ENCODE measurements at places on chromosomes 1 and 21.

- DNase-seq: no peak
Measured at GRCh38 chr1:163863731-163864130, 542.0 kb downstream of the NUF2 start.

DNA sequence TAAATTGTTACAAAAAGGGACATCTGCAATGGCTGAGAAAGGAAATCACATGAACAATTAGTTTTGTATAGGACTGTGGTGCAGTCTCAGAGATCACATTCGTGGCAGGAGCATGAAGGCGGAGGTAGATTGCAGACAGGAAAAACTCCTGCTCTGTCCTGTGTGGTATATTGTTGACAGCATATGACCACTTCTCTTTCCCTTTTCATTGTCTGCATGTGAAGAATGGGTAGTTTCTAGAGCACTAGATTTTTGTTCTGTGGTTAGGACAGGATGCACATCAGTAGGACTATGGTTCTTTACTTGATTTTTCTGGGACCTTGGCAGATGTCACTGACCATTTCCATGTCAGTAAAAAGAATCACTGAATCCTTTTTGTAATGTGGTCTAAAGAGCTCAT is 625.9 kb upstream of the PKN2 start:
- DNase-seq: no peak

- no peak for DNase-seq
Measured at GRCh38 chr21:36524477-36524876, 44.6 kb upstream of the CLDN14 start.

DNA sequence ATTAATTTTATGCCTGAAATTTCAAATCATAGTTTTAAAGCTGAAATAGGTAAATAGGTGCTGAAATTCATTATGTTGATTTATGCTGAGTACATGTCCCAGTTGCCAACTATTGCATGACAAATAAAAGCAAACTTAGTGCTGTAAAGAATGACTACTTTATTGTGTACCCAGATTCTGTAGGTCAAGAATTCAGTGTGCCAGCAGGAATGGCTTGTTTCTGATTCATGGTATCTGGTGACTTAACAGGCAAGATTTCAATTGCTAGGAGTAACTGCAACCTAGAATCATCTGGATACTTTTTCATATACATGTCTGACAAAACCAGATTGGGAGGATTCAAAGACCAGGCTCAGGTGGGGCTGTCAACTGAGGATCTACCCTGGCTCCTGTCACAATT is 678.4 kb upstream of the ADAMTS5 start:
- DNase-seq: no peak

GRCh38 chr1:116585886-116586285 is 15.1 kb upstream of the CD58 start:
- DNase-seq: no peak

DNA sequence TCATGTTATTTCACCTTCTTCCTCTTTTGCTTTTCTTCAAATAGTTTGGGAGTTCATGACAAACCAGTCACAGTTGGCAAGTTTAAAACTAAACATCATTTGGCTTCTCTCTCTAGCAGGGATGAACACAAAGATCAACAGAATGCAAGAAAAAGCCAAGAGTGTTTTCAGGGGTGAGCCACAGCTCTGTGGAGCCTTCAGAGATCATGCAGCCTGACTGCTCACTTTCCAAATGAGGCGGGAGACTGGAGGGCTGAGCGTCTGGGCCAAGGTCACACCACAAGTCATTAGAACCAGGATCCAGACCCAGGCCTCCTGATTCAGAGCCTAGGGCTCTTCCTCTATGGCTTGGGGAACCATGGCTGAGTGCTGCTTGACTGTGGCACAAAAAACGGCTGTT is 2.7 kb downstream of the DPT start:
- no peak for DNase-seq

DNA sequence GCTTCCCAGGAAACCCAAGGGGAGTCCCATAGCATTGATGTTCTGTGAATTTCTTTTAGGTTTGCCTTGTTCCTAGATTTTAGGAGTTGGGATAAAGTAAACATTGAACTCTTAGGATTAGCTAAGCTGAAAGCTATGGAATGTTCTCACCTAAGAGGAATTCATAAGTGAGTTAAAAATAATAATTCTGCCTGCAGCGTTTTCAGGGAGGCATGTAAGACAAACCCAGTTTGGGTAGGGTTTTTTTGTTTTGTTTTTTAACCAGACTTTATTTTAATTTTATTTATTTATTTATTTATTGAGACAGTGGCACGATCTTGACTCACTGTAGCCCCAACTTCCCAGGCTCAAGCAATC is 28.9 kb upstream of the CD101 start:
- no peak for DNase-seq

GRCh38 chr1:232764458-232765251 is 40.6 kb upstream of the MAP10 start:
- DNase-seq: peak; percentile 82

GRCh38 chr21:35135481-35135880 is 86.4 kb upstream of the RUNX1 start:
- DNase-seq: no peak

GRCh38 chr21:29382030-29382654 is 83.4 kb downstream of the BACH1 start:
- DNase-seq: peak; percentile 39

GRCh38 chr1:90359994-90360393 is 357.1 kb downstream of the BARHL2 start:
- DNase-seq: no peak

GRCh38 chr1:221169447-221169889 is 290.2 kb downstream of the HLX start:
- no peak for DNase-seq

DNA sequence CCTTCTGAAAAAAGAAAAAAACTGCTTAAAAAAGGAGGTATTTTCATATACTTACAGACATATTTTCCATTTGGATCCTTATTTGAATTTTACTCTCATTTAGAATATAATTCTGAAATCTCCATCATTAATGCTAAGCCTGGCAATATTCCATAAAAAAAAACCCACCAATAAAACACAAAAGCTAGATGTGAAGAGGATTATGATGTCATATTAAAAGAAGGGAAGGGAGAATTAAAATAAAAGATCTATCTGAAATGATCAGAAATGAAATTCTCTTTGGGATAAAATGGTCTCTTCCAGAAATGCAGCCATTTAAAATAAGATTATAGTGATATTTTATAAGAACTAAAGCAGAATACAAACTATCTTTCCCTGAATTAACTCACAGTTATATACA is 206.7 kb upstream of the CAMK1G start:
- no peak for DNase-seq

DNA sequence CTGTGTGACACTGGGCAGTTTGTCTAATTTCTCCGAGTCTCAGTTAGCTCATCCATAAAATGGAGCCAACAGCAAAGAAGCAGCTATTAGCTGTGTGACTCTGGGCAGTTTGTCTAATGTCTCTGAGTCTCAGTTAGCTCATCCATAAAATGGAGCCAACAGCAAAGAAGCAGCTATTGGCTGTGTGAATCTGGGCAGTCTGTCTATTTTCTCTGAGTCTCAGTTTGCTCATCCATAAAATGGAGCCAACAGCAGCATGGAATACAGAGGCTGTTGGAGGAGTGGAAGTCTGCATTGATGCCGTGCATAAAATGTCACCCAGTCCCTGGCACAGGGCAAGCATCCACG is 297.0 kb upstream of the VAMP3 start:
- no peak for DNase-seq

GRCh38 chr21:34073749-34074282 is 438 bp downstream of the MRPS6 start:
- DNase-seq: peak; percentile 75

DNA sequence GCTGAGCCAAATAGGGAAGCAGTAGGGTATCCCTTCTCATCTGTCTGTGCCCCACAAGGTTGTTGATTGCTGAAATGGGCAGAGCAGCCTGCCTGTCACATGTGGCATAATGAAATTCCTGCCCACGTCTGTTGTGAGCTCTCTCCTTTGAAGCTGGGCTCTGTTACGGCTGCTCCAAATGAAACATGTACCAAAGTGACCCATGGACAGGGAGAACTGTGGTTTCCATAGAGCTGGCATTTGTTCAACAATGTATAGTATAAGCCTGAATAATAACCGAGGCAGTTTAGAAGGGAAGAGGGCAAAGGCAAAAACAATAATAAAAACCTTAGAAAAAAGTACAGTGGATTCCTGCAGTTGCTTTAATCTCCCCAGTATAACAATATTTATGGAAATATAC is 149.7 kb downstream of the LYPLAL1 start:
- no peak for DNase-seq

DNA sequence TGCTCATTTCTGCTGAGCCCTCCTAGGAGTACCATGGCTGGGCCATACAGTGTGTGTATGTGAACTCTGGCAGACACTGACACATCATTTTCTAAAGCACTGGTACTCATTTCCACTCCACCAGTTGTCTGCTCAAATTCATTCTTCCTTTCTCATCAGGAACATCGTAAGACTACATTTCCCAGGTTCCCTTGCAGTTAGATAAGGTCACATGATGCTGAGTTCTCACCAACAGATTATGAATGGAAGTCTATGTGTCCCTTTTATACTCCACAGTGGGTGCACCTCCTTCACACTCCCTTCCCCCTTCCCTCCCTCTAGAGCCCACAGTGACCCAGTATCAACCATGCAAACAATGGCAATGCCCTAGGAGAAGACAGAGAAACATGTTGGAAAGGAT is 38.3 kb upstream of the PAX7 start:
- no peak for DNase-seq

GRCh38 chr1:185376840-185377635 is 60.0 kb upstream of the IVNS1ABP start:
- no peak for DNase-seq

GRCh38 chr1:9505143-9505542 is 34.1 kb upstream of the SLC25A33 start:
- no peak for DNase-seq

- no peak for DNase-seq
Measured at GRCh38 chr1:59279645-59280044, 17.2 kb upstream of the FGGY start.

- no peak for DNase-seq
Measured at GRCh38 chr1:40178200-40178599, 17.0 kb downstream of the RLF start.

DNA sequence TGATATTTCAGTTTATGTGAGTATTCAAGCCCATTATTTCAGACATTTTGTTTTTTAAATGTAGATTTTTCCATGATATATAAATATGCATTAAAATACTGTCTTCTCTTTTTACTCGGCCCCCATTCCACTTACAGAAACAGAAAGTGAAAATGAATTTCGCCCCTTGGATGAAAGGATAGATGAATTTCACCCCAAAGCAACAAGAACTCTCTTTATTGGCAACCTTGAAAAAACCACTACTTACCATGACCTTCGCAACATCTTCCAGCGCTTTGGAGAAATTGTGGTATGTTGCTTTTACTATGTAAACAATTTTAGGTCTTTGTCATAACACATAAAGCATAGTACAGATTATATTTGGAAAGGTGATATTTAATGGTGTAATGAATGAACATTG is 59.9 kb downstream of the ZBTB17 start:
- no peak for DNase-seq

- DNase-seq: no peak
Measured at GRCh38 chr1:36602184-36602583, 119.5 kb upstream of the CSF3R start.

DNA sequence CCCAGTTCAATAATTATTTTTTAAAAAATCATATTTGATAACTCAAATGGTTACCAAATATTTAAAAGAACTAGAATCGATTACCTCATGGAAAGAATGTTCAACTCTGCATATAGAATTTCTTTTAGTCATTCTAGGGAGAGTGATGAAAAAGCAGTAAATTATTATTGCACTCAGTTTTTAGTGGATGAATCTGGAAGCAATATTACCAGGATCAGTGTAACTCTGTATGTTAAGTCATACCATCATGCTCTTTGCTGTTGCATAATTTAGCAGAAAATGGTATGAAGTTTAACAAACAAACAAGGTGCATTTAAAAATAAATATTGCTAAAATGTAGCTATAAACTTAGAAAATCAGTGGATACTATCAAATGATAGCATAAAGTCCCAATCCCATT is 46.1 kb upstream of the ARHGAP29 start:
- DNase-seq: no peak

DNA sequence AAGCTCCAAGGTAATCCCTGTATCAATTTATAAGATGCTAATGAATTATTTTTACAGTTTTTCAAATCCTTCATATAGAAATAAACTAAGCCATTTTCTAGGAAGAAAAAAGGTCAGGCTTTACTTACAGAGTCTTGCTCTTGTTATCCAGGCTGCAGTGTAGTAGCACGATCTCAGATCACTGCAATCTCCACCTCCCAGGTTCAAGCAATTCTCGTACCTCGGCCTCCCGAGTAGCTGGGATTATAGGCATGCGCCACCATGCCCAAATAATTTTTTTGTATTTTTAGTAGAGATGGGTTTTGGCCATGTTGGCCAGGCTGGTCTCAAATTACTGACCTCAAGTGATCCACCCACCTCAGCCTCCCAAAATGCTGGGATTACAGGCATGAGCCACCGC is 27.0 kb downstream of the RERE start:
- DNase-seq: no peak

- no peak for DNase-seq
Measured at GRCh38 chr1:3899754-3900149, 320 bp downstream of the C1orf174 start.

- DNase-seq: peak; percentile 17
Measured at GRCh38 chr1:183841950-183842794, 37.3 kb downstream of the RGL1 start.

- DNase-seq: no peak
Measured at GRCh38 chr1:19688041-19688842, 23.6 kb downstream of the HTR6 start.

DNA sequence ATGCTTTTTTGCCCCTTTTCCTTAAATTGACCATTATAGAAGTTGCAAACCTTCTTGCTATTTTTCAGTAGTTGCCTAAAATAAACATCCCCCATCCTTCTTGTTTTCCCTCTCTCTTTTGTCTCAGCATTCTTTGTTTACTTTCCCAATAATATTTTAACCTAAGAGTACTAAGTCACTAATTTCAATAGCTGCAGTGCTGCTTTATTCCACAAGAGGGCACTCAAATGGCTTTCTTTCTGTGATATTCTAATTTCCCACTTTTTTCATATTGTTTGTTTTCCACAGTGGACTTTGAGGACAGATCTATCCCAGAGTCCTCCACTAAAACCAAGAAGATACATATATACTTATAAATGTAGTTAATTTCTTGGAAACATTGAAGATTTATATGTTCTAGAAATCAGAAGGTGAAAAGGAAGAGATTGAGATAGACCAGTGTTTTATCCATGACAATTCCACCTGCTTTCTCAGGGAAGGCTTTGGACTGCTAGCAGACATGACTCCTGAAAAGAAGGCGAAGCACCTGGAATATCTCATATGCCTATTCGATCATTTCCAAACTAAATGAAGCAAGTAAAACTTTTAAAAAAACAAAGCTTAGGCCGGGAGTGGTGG is 104.8 kb upstream of the GRIK1 start:
- DNase-seq: peak; percentile 7

Measured in small intestine (tissue), 16 donors.